ENCODE measurements at places on chromosomes 11 and 22. TPM values are rescaled to one million over a fixed set of nuclear protein-coding genes. Genes with fewer than 3 reads are reported as not detected.

Gene OR8G5
- not detected for total RNA-seq

Gene CPT1B
- 105 TPM for total RNA-seq

Gene DDX6
- total RNA-seq = 129 TPM

Gene CHADL
- total RNA-seq = 0.84 TPM

Gene MISFA
- 6.0 TPM for total RNA-seq

Gene SLC29A2
- 33.3 TPM for total RNA-seq

Gene TRIM51
- total RNA-seq = not detected

Gene OR4A16
- total RNA-seq = not detected

Gene TRPM5
- not detected for total RNA-seq

Gene JRKL
- 6.3 TPM for total RNA-seq

Gene MDK
- total RNA-seq = 1,502 TPM

Gene FGF4
- 3.5 TPM for total RNA-seq

Gene EHBP1L1
- 10.6 TPM for total RNA-seq
